Activated effector memory CD4-positive, alpha-beta T cell treated with anti-CD3 and anti-CD28 coated beads, Interleukin-2, amount 50 U/mL, for 16 hours (primary cell): ENCODE measurements at places on chromosomes 2 and 18.
A peak's percentile ranks its signal among the peaks of the same experiment; 100 is the strongest.

DNA sequence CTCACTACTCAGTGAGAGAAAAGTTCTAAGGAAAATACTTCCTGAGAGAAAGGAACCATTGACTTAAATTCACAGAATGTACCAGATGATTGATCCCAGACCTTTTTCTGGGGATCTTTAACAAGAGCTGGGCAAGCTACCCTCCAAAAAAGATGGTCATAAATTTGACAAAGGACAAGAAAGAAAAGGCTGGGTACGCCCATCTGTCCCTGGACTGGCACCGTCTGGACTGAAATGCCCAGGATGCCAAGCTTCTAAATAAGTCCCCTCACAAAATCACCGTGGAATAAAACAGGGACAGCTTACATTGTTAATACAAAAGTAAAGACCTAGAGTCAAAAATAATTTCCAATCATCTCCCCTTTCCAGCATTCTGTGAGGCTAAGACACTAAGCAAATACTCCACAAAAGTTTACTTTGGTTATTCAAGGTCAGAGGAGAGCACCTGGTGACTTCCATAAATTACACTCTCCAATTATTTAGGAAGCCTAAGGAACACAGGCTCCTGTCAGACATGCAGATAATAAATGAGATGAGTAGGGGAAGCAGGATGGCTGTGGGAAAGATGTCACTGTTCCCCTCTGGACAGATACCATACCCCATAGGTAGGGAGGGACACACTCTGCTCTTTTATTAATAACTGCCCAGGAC is 69.9 kb downstream of the UXS1 start:
- DNase-seq: no peak

- DNase-seq: no peak
These were observed 383.2 kb upstream of the SLC14A2 start for GRCh38 chr18:45232061-45232460.

GRCh38 chr2:54603357-54603756 is 120.1 kb upstream of the EML6 start:
- no peak for DNase-seq

DNA sequence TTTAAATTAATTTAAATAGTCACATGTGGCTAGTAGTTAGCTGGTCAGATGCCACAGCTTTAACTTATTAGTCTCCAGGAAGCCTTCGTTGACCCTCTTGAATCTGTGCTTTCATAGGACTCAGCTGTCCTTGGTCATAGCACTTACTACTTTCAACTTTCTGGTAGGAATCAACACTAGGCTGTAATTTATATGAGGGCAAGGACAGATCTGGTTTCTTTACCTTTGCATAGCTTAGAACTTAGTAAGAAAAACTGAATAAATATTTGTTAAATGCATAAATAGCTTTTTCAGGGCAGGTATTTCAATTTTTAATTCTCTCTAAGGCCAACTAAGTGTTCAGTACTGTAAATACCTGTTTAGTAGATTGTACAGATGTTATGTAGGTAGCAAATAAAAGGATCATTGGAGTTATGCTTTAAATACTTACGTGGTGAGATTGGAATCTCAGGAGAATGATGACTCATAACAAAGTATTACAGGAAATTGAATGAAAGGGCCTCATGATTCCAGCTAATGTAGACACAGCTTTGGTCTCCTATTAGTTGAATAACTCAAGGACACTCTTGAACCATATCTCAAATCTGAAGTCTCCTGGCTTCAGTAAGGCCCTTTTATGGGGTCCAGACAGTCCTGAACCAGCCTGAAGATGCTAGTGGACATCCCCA is 2.6 kb downstream of the CLIP4 start:
- DNase-seq: no peak

DNA sequence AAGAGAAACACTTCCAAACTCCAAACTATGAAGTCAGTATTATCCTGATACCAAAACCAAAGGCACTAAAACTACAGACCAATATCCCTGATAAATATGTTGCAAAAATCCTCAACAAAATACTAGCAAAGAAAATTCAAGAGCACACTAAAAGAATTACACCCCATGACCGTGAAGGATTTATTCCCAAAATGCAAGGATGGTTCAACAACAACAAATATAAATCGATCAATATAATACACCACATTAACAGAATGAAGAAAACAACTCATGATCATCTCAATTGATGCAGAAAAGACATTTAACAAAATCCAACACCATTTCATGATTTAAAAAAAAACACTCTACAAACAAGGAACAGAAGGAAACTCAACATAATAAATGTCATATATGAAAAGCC is 50.5 kb downstream of the IWS1 start:
- no peak for DNase-seq

- no peak for DNase-seq
These were observed 52.6 kb downstream of the CHN1 start for GRCh38 chr2:174952607-174953006.

- no peak for DNase-seq
These were observed 355.1 kb upstream of the MYT1L start for GRCh38 chr2:2686222-2686621.

DNA sequence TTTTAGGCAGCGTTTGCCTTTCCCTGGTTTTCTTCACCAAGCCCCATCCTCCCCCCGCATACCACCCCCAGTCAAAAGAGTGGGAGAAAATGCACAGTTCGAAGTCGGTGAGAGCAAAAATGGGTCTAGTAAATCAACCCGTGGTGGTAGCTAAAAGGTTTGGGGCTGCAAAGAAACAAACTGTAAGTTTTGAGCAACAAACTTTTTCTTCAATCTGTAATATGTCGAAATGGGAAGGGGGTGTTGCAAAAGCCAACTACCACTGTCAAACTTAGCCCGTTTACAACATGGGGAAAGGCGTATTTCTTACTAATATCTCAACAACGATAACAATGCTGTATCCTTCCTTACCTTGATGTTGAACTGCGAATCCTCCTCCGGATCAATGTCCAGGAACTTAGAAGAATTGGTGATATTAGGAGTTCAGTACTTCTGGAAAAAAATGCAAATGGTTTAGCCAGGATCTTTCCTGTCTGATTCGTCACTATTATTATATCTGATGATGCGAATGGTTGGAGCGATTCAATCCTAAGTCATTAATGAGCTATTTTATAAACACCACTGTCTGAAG is 2.4 kb upstream of the SATB2 start:
- DNase-seq: no peak

- DNase-seq: no peak
These were observed 27.8 kb upstream of the TNS1 start for GRCh38 chr2:218030409-218031195.

GRCh38 chr2:69494126-69494525 is 56.9 kb upstream of the NFU1 start:
- DNase-seq: no peak

GRCh38 chr2:220394433-220394832 is 767.0 kb downstream of the SLC4A3 start:
- DNase-seq: no peak

DNA sequence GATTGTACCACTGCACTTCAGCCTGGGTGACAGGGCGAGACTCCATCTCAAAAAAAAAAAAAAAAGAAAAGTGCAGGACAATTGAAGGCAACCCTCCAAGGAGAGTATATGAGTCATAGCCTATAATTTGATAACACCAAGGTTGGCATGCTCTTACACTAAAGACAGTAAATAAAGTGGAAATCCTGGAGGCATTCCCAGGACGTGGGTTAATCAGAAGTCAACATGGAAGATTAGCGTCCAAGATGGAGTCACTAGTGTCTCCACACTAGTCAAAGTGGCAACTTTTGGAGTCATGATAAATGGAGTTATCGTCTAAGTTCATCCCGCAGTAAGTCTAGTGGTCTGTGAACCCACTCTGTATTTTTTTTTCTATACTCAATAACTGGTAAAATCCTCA is 21.2 kb upstream of the UGGT1 start:
- no peak for DNase-seq

DNA sequence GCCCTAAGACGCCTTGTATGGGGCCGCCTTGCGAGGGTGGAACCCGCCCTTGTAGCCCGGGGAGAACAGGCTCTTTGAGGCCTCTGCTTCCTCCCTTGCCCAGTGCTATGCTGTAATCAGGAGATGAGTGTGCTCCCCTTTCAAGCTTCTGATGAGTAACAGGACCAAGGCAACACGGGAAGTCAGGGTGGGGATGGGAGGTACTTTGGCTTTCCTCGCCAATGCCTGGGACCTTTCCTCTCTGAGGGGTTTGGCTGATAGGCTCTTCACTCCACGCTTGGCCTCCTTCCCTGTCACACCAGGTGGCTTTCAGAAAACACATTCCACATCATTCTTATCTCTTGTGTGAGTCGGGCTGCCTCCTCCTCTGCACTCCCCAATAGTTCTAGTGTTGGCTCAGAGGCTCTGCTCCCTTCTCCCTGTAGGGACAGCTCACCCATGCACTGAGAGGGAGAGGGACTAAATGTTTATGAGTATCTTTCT is 223.7 kb upstream of the TRIB2 start:
- peak; percentile 78 for DNase-seq

DNA sequence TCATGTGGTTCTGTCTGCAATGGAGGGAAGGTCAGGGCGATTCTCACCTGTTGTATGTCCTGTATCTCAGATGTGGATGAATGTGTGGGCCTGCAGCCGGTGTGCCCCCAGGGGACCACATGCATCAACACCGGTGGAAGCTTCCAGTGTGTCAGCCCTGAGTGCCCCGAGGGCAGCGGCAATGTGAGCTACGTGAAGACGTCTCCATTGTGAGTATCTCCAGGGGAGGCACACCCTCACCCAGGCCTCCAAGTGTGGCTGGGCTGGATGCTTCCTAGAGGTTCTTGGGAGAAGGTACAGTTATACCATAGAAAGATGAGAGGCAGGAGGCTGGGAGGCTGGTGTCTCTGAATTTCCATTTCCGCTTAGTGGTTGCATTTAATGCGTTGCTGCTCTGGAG is 46.9 kb downstream of the FBLN7 start:
- no peak for DNase-seq

GRCh38 chr2:217868911-217869334 is 133.9 kb downstream of the TNS1 start:
- no peak for DNase-seq

DNA sequence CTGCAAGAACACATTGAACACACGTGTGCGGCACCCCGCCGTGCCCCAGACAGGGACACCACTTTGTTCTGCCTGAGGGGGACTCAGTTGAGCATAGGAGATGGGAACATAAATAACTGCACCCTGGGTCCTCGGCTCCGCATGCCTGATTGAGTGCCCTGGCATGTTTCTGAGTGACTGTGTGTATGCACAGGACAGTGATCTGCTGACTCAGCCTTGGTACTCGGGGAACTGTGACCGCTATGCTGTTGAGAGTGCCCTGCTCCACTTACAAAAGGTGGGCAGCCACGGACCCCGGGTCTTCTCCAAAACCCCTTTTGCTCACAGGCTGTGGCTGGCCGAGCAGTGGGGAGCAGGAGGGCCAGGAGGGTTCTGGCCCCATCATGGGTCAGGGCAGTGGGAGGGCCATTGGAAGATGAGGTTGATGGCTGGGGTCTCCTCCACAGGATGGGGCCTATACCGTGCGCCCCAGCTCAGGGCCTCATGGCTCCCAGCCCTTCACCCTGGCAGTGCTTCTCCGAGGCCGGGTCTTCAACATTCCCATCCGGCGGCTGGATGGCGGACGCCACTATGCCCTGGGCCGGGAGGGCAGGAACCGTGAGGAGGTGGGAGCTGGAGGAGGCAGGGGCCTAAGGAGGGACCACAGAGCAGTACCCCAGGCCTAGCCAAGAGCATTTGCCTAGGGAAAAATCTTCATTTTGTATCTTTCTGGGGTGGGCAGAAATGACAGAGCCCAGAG is 16.9 kb downstream of the SH2D6 start:
- no peak for DNase-seq

DNA sequence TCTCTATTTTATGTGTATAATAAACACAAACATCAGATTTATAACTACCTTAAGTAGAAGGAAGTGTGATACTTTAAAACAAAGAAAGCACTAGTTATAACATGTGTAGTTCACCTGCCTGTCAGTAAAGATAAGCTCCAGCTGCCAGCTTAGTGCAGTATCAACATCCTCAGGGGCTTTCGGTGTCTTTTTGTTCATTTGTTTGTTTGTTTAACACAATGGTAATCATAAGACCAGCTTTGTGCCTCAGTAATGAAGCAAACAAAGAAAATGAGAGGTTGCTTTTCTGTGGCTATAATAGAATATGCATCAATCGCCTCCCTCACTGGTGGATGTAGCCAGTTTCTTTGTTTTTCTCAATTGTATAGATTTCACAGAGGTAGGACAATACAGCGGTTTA is 1499.0 kb upstream of the TMEFF2 start:
- no peak for DNase-seq

DNA sequence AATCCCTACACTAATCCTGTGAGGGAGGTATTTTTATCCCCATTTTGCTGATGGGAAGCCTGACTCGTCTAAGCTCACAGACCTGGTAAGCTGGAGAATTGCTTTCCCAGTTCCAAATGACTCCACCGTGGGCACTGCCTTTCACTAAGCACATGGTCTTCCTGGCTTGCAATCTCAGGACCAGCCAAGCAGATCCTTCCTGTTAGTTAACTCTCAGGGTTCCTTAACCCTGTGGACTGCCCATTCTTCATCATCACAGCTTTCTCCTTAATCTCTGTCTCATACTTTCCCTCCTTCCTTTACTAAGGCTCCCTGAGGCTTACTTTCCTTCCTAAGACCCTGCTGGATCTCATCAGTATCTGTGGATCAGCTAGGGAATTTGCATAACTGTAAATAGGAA is 122.2 kb upstream of the ZEB2 start:
- DNase-seq: no peak

GRCh38 chr2:106812383-106812782 is 73.6 kb downstream of the ST6GAL2 start:
- DNase-seq: no peak

- DNase-seq: no peak
These were observed 66.3 kb downstream of the EMX1 start for GRCh38 chr2:72983500-72984161.

- DNase-seq: no peak
These were observed 3.6 kb downstream of the SCLY start for GRCh38 chr2:238064376-238064775.

DNA sequence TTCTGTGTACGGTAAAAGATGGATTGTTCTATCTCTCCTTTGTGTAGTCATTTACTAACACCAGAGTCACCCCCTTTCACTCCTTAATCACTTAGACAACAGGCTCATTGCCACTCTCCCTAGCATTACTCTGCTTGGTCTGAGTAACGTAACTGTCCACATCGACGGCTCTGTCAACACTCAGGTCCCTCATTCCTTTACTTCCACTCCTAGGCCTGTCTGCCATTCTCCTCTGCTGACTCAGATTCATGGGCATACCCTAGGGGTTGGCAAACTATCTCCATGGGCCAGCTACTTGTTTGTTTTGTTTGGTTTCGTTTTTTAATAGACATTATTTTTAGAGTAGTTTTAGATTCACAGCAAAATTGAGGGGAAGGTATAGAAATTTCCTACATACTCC is 243.9 kb downstream of the NR4A2 start:
- no peak for DNase-seq

- no peak for DNase-seq
These were observed 680 bp downstream of the TTN start for GRCh38 chr2:178806543-178806942.

DNA sequence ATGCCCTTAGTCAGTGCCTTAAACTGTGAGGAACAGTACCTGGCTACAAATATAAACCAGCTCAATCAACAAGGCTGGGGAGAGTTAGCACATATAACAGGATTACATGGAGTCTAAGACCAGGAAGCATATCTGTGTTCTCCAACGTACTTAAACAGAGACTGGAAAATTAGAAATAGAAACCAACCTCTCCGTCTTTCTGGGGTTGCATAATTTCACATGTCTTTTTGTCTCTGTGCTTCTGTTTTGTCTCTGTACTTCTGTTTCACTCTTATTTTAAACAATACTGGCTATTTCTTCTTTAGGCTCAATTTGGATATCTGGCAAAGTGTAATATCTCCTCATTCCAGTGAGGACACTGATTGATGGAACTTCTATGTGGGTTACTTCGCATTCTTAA is 749.0 kb upstream of the ZEB2 start:
- DNase-seq: no peak

- DNase-seq: no peak
These were observed 827.2 kb downstream of the EPHA4 start for GRCh38 chr2:220744861-220745260.
